Stimulated activated memory B cell treated with anti-CD40 and anti-IgM and Interleukin-4, amounts not matched to agents 10 μg/mL and 1 μg/mL and 100 μg/mL, for 72 hours (primary cell): ENCODE measurements at places on chromosomes 16 and 17.

DNA sequence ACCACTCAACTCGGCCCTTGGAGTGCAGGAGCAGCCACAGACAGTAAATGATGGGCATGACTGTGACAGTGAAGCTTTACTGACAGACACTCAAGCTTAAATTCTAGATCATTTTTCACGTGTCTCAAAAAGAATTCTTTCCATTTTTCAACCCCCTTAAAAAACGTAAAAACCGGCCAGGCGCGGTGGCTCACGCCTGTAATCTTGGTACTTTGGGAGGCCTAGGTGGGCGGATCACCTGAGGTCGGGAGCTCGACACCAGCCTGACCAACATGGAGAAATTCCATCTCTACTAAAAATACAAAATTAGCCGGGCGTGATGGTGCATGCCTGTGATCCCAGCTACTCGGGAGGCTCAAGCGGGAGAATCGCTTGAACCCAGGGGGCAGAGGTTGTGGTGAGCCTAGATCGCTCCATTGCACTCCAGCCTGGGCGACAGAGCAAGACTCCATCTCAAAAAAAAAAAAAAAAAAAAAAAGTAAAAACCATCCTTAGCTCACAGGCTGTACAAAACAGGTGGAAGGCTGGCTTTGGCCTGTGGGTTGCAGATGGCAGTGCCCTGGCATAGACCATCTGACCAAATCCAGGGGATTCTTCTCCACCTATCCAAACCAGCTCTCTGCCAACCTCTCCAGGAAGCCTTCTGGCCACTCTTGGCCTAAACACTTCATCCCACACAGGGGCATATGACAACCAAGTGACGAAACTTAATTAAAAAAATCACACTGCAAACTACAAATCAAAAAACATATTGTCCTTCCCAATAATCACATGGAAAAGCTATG lies 18.3 kb downstream of the TBC1D16 start:
- no peak overlapping the region for H3K27ac ChIP-seq
- no peak overlapping the region for H3K4me3 ChIP-seq
- no peak for ATAC-seq
- H3K36me3 ChIP-seq = peaks cover 6% of the 10 kb centered on the region
- no peaks in the 10 kb centered on the region for H3K27me3 ChIP-seq

DNA sequence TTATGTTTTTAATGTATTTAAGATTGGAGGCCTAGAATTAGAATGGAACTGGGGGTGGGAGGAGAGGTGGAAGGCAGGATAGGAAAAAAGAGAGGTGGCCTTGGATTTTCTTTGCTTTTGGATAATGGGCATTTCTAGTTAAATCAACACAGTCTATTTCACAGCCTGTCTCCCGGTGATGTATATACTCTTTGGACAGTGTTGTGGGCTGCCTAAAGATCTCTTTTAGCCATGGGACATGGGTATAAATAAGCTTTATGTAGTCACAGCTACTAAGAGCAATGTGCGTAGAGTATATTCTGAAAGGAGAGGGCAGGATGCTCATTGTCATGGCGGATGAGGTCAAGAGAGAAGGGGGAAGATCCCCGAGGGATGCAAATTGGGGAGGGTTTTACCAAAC lies 1084.4 kb upstream of the RBFOX1 start:
- no peak overlapping the region for H3K27ac ChIP-seq
- no peak for ATAC-seq
- no peaks in the 10 kb centered on the region for H3K4me1 ChIP-seq

DNA sequence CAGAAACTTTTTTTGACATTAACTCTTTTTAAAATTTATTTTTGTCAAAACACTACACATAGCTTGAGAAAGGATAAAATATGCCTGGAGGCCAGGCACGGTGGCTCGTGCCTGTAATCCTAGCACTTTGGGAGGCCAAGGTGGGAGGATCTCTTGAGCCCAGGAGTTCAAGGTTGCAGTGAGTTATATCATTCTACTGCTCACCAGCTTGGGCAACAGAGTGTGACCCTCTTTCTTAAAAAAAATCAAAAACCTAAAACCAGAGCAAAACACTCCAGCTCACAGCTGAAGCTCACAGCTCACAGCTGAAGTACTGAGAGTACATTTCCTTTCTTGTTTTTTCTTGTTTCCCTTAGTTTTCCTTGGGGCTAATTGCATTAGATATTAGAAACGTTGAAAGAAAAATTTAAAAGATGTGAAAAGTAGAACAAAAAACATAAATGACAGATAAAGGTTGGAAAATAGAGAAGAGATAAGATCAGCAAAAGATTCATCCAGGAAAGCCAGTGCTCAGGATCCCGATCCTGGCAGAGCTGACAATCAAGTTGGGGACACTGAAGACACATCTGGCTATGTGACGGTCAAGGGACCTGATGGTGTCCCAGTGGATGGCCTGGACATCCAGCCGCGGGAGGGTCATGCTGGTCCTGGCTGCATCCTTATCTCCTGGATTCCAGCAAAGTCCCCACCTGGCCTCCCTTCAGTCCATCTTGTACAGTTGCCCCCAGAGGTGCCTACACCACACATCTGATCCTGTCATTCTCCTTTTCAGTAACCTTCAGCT lies 9.8 kb downstream of the CHST6 start:
- H3K36me3 ChIP-seq = no peaks in the 10 kb centered on the region
- H3K4me1 ChIP-seq = peaks cover 32% of the 10 kb centered on the region
- ATAC-seq = peak; percentile 65
- H3K4me3 ChIP-seq = no peak overlapping the region

DNA sequence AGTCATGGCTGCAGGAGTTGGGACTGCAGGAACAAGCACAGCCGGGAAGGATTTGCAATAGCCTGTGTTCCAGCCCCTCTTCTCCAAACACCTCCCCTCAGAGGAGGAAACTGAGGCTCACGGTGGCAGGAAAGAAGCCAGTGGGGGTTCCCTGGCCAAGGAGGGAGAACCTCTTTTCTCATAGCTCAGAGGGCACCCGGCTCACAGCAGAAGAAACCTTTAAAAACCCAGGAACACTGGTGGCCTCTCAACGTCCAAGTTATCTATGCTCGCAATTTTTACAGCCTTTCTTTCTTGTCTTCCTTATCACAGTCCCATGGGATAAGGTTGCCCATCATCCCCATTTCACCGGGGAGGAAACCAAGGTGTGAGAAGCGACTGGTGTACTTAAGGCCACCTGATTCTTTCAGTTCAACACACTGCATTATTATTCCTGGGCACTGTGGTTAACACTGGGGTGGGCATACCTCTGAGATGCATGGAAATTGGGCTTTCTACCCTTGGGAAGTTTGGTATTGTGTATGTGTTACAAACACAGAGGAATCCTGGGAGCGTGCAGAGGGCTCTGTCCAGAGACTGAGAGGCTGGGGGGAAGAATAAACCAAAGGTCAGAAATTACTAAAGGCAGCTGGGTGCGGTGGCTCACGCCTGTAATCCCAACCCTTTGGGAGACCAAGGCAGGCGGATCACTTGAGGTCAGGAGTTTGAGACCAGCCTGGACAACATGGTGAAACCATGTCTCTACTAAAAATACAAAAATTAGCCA lies 791 bp upstream of the ZNF629 start:
- peaks cover 8% of the 10 kb centered on the region for H3K36me3 ChIP-seq
- peaks cover 37% of the 10 kb centered on the region for H3K27me3 ChIP-seq
- peak overlapping the region; percentile 92 for H3K4me3 ChIP-seq
- H3K27ac ChIP-seq = peak overlapping the region; percentile 91

- H3K27me3 ChIP-seq = peaks cover 8% of the 10 kb centered on the region
- H3K4me1 ChIP-seq = no peaks in the 10 kb centered on the region
- no peak overlapping the region for H3K27ac ChIP-seq
These were observed 15.3 kb downstream of the MYOCD start for GRCh38 chr17:12680993-12681392.

- H3K27me3 ChIP-seq = peaks cover 41% of the 10 kb centered on the region
- H3K36me3 ChIP-seq = no peaks in the 10 kb centered on the region
- no peaks in the 10 kb centered on the region for H3K4me1 ChIP-seq
- H3K4me3 ChIP-seq = no peak overlapping the region
These were observed 75.4 kb downstream of the HLF start for GRCh38 chr17:55340176-55340575.

GRCh38 chr16:85983606-85984230 lies 84.8 kb downstream of the IRF8 start:
- no peaks in the 10 kb centered on the region for H3K36me3 ChIP-seq
- H3K4me1 ChIP-seq = peaks cover 81% of the 10 kb centered on the region
- no peak overlapping the region for H3K4me3 ChIP-seq
- H3K27me3 ChIP-seq = no peaks in the 10 kb centered on the region
- ATAC-seq = no peak
- H3K27ac ChIP-seq = peak overlapping the region; percentile 85

- no peak overlapping the region for H3K4me3 ChIP-seq
- peaks cover 32% of the 10 kb centered on the region for H3K4me1 ChIP-seq
- ATAC-seq = no peak
These were observed 8.5 kb downstream of the BFAR start for GRCh38 chr16:14641206-14641605.

- ATAC-seq = no peak
- H3K27me3 ChIP-seq = peaks cover 29% of the 10 kb centered on the region
- H3K4me3 ChIP-seq = peak within 1 kb of the TSS; percentile 31
These were observed at the start of gene NAGS for GRCh38 chr17:44004077-44004760. Gene NAGS (plus strand): TSS chr17:44004622. CDS start chr17:44004664, 42 bp downstream.

DNA sequence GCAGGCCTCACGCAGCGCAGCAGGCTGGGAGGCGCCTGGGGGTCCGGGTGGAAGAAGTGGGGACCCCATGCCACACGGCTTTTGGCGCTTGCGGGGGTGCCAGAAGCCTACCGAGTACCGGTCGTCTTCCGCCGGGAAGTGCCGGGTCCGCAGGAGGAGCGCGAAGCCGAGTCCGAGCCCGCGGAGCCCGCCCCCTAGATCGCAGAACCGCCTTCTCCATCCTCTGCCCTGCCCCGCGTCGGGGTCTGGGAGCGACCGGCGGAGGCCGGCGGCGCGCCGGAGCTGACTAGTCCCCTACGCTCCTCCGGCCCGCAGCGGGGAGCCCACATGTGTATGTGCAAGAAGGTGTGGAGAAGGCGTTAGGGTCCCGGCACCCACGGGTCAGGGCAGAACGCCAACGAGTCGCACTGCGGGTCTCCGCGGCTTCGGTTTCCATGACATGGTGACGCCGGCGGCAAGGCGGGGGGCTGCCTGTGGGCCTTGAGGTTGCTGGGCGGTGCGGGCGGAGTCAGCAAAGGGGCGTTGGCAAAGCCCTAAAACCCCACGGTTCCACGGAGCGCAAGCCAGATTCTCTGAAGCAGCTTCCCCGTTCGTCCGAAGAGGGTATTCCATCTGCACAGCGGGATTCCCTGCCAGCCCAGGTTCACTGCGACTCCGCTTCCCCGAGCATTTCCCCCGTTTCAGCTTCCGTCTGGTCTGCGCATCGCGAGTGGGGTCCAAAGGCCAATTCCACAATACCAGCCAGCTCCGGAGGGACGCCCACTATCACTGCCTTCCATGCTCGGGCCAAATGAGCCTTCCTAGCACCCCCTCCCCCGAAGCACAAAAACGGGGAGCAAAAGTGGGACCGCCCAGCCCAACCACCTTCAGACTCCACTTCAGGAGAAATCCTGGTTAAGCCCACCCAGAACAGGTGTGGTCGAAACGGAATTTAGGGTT lies 2.3 kb upstream of the LHX1 start:
- peak overlapping the region; percentile 28 for H3K4me3 ChIP-seq
- ATAC-seq = no peak
- peaks cover 97% of the 10 kb centered on the region for H3K27me3 ChIP-seq
- no peak overlapping the region for H3K27ac ChIP-seq
- H3K4me1 ChIP-seq = peaks cover 60% of the 10 kb centered on the region

DNA sequence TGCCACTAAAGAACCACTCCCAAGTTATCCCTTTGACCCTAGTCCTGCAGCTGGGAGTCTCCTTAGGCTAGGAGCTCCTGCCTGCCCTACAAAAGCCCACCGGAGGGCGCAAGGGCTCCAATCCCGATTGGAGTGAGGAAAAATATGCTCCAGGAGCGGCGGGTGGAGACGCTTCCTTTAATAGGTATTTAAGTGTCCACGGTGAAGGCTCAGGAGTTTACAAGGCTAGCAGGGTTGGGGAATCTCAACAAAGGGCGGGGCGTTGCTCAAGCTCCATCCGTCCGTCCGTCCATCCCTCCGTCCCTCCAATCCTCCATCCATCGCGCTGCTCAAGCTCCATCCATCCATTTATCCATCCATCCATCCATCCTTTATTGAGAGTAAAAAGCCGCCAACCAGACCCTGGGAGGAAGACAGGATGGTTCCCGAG lies 556 bp upstream of the SPNS1 start:
- H3K4me1 ChIP-seq = peaks cover 35% of the 10 kb centered on the region
- ATAC-seq = peak; percentile 20
- H3K36me3 ChIP-seq = peaks cover 18% of the 10 kb centered on the region
- peak overlapping the region; percentile 96 for H3K27ac ChIP-seq
- H3K4me3 ChIP-seq = peak overlapping the region; percentile 92
- H3K27me3 ChIP-seq = no peaks in the 10 kb centered on the region

DNA sequence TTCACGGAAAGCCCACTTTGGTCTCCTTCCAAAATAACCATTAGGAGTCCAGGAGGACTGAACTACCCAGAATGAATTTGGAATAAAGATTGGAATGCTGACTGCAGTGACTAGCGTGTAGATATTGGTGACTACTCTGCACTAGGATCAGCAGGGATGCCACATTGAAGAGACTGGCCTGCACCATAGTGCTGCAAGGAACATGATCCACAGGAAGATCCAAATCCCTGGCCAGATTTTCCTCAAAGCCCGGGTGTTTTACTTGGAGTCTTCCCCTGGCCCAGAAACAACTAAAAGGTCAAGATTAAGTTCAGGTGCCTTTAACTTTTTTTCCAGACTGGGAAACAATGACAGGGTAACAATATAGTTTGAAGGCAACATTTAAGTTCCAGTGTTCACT lies 870.4 kb downstream of the CDH8 start:
- no peaks in the 10 kb centered on the region for H3K4me1 ChIP-seq
- no peak overlapping the region for H3K27ac ChIP-seq
- H3K27me3 ChIP-seq = no peaks in the 10 kb centered on the region
- no peak overlapping the region for H3K4me3 ChIP-seq
- ATAC-seq = no peak
- H3K36me3 ChIP-seq = no peaks in the 10 kb centered on the region

- ATAC-seq = no peak
- no peak overlapping the region for H3K27ac ChIP-seq
- no peaks in the 10 kb centered on the region for H3K4me1 ChIP-seq
These were observed 6.8 kb downstream of the ZG16B start for GRCh38 chr16:2836646-2837508.

GRCh38 chr17:336110-337021 lies 16.2 kb downstream of the RPH3AL start:
- H3K27me3 ChIP-seq = peaks cover 31% of the 10 kb centered on the region
- H3K4me3 ChIP-seq = no peak overlapping the region
- ATAC-seq = no peak
- no peak overlapping the region for H3K27ac ChIP-seq
- H3K36me3 ChIP-seq = peaks cover 5% of the 10 kb centered on the region

GRCh38 chr17:67554634-67555033 lies 163.1 kb upstream of the NOL11 start:
- no peak for ATAC-seq
- no peaks in the 10 kb centered on the region for H3K4me1 ChIP-seq
- no peaks in the 10 kb centered on the region for H3K27me3 ChIP-seq
- no peak overlapping the region for H3K4me3 ChIP-seq
- no peak overlapping the region for H3K27ac ChIP-seq

GRCh38 chr17:5485270-5486205 lies at the start of gene DERL2:
Gene DERL2 (minus strand): TSS chr17:5486178. CDS start chr17:5486161, 17 bp downstream.
- ATAC-seq = peak; percentile 28
- peak within 1 kb of the TSS; percentile 99 for H3K27ac ChIP-seq
- H3K27me3 ChIP-seq = no peaks in the 10 kb centered on the region
- H3K4me1 ChIP-seq = peaks cover 37% of the 10 kb centered on the region

- H3K27ac ChIP-seq = no peak overlapping the region
- peaks cover 51% of the 10 kb centered on the region for H3K27me3 ChIP-seq
- no peak for ATAC-seq
- no peak overlapping the region for H3K4me3 ChIP-seq
These were observed 80.4 kb downstream of the ENGASE start for GRCh38 chr17:79154951-79155585.
